Body of pancreas (tissue), 4 donors: ENCODE measurements at places on chromosomes 1 and 21. TPM values are rescaled to one million over a fixed set of nuclear protein-coding genes. Genes with fewer than 3 reads are reported as not detected.

KRTAP19-8 gene
- total RNA-seq, result not detected

ANGPTL3 gene
- total RNA-seq, result not detected

DNA sequence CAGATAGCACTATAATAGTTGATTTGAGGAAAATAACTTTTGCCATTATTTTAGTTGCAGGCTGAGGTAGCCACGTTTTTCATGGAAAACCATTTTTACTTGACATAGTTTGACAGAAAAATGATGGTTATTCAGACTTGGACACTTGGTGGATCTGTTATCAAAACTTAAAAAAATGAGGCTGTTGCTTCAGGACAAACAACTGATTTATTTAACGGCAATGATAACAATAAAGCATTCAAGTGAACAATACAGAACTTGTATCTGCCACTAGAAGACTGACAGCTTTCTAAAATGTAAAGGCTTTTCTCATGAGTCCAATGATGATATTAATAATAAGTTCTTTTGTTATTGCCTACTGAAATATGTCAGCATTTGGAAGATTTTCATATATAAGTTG, 322.9 kb downstream of the BRINP3 start:
- no peak for DNase-seq

DNA sequence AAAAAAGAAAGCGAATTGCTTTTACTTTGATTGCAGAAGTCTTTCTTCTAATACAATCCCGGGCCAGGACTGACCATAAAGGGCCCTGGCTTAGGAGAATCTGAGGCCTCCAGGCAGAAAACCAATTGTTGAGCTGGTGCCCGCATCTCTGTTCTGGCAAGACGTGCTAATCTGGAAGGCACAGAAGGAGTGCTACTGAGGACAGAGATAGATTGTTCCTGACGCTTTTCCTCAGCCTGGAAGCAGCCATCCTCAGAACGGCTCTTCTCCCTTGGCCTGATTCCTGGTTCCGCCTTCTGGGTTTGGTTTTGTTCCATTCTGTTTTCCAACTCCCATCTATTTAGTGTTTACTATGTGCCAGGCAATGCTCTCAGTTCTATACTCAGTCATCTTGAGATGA, 44.8 kb upstream of the SPOCD1 start:
- no peak for DNase-seq

DNA sequence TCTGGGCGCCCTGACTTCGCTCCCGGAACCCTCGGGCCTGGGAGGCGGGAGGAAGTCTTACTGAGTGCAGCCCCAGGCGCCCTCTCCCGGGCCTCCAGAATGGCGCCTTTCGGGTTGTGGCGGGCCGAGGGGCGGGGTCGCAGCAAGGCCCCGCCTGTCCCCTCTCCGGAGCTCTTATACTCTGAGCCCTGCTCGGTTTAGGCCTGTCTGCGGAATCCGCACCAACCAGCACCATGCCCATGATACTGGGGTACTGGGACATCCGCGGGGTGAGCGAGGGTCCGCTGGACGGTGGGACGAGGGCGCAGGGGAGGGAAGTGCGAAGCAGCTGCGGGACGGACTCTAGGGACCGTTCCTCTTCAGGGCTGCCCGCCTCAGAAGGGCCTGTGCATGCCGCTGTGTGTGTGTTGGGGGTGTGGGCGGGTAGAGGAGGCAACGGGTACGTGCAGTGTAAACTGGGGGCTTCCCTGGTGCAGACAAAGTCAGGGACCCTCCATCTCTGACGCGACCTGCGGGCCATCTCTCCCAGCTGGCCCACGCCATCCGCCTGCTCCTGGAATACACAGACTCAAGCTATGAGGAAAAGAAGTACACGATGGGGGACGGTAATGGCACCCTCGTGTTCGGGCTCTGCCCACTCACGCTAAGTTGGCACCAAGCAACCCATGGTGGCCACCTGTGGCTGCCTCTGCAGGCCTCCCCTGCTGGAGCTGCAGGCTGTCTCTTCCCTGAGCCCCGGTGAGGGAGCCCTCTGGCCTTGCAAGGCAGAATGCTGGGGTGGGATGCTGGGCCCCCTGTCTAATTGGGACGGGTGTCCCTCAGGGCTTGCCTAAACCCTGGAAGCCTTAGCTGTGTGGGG, at the start of gene GSTM1:
GSTM1 (plus strand) TSS at position 177 of the 859 bp plus-strand sequence; CDS start at position 234, 57 bp downstream.
- no peak for DNase-seq
